Activated naive CD4-positive, alpha-beta T cell treated with anti-CD3 and anti-CD28 coated beads, Interleukin-2, amount 10 ng/mL, durations not matched to agents 7 days and 5 days (primary cell): ENCODE measurements at places on chromosomes 4 and X.
A peak's percentile ranks its signal among the peaks of the same experiment; 100 is the strongest.

GRCh38 chr4:33091961-33092360 is 2371.8 kb downstream of the PCDH7 start:
- no peak for DNase-seq

GRCh38 chrX:12819222-12819621 is 28.0 kb downstream of the PRPS2 start:
- no peak for DNase-seq

DNA sequence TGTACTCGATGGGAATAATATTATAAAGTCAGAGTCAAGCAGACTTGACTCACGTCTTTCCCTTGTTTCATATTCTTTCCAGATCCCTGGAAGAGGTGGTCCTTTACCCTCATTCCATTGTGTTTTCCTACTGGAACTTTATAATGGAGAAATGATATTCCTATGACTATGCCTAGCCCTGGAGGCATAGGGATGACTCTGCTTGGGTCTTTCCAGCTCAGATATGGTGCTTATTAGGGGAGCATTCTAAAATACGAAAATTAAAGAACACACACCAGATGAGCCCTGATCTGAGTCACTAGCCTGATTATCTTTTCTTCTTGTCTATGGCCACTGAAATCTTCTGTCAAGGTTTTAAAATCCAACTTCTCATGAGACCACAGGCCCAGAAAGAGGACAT is 231.4 kb downstream of the ANKRD50 start:
- DNase-seq, result no peak

DNA sequence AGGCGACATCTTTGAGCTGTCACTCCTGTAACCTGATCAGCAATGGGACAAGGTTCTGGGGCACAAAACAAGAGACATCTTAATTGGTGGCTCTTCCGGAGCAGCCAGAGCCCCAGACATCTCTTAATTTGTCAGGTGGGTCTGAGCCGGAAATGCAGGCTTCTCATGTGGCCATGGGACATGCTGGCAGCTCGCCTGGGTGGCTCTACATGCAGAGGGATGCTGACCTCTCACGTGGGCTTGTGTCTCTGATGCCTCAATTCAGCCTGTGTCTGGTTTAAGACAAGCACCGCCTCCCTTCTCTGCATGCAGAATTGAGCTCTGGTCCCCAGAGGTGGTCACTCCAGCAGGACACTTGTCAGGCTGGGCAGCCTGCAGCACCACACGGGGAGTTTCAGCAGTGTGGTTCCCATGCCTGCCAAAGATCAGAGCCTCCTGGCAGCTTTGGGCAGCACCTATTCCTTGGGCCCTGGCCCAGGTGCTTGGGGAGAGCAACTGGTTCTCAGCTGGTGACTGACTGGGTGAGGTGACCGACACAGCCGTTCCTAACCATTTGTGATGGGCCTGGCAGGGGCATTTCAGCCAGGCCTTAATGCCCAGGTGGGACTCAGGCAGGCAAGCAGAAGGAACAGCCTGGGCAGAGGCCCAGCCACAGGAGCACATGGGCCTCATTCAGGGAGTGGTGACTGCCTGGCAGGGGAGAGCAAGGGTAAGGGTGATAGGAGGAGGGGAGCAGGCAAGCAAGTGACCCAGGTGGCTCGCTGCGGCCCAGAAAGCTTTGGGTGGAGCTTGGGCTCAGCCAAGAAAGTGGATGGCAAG is 53.4 kb downstream of the HMX1 start:
- peak; percentile 3 for DNase-seq

DNA sequence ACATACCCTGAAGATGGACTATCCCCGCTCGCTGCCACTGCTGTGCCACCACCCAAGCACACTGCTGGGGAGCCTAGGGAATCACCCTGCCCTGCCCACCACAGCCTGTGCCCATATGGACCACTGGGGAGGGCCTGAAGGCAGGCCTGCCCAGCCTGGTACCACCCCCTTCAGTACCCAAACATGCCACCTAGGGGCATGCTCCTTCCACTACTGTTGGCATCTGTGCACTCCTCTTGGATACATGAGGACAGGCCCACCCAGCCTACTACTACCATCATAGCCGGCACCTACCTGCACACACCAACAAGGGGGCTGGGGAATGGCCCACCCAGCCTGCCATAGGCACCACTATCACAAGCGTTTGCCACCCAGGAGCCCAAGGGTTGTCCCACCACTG is 30.1 kb upstream of the PRDX4 start:
- DNase-seq, result no peak

GRCh38 chrX:123993326-123993725 is 31.8 kb downstream of the STAG2 start:
- DNase-seq, result no peak

DNA sequence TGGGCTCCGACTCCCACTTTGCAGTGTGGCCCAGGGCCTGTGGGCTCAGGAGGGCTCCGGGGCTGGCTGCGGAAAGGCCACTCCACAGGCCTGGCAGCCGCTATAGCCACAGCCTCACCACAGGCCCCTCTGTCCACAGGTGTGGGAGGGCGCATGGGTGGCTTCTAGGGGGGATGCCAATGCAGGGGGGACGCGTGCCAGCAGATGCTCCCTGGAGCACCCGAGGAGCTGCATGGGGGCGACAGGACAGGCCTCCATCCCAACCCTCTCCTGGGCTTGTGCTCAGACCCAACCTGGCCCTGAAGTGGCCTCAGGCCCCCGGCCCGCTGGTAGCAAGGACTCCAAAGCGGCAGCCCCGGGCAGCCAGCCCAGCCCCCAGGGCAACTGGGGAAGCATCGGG is 8.0 kb downstream of the BGN start:
- no peak for DNase-seq

DNA sequence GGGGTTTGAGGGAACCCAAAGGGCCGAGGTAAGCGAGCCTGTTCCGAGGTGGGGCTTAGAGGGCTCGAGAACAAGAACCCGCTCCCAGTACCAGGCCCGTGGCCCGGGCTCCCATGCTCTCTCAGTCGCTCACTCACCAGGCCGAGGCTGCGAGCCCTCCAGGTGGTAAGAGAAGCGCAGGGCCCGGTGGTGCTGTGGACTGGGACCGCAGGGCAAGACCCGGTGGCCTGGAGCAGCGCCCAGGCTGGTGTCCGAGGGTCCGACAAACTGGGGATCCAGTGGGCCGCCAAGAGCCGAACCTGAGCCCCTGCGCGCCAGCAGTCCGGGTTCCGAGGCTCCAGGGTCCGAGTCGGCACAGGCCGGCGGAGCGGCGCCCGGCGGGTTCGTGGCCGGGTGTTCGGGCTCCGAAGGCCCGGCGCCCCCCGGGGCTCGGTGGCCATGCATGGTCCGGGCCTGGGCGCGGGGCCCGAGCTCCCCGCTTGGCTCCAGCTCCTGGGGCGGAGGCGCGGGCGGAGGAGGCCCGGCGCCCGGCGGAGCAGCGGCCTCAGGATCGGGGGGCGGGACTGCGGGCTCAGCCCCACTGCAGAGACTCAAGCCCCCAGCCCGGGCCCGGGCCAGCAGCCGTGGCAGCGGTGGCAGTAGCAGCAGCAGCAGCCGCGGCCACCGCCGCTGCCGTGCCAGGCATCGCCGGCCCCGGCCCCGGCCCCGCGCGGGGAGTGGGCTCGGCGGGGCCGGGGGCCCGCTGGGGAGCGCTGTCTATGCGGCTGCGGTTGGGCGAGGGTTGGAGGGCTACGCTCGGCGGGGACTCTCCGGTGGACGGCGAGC is 833 bp downstream of the FGD1 start:
- peak; percentile 21 for DNase-seq

- DNase-seq, result no peak
These were observed 192.1 kb upstream of the LCORL start for GRCh38 chr4:18213576-18214198.

DNA sequence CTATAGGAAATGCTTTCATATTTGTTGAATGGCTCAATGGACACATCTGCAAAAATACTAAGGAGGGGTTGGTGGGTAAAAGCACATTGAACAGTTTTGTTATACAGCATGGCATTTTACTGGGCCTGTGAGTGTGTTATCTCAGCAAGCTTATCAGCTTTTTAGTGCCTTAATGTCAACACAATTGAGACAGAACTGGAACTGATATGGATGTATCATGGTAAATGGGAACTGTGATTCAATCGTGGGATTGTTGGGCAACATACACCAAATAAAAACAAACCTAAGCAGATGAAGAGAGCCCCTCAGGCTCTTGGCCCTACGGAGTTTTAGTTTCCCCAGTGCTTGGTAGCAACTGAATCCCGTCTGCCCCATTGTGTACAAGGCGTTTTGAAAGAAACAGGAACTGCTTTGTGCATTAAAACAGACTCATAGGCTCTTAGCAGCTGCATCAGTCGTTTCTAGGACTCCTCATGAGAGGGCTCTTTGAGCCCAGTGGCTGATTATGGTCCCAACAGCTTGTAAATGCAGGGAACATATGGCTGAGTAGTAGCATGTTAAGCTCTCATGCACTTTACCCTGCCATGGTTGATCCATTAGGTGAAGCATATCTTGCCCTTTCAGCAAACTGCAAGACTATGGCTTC is 7.3 kb downstream of the GPR119 start:
- DNase-seq, result no peak

GRCh38 chr4:76897536-76898384 is at the start of gene SOWAHB:
Gene SOWAHB, minus strand, starts transcription at chr4:76898144. Its CDS starts 295 bp downstream, at chr4:76897849.
- peak; percentile 49 for DNase-seq

DNA sequence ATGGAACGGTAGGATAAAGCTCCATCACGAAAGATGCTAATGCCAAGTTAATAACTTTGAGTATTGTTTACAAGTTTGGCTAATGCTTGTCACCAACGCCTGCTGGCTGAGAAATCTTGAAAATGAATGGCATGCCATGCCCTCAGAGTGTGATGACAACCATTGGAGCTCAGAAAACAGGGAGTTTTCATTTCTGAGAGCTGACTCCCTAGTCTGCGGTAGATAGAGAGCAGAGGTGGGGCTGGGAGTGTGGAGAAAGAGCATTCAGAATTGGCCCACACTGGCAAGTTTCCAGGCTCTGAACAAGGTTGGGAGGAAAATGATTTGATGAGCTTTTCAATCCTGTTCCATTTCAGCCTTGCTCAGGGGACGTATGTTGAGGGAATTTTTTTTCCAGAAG is 183.9 kb downstream of the CPEB2 start:
- no peak for DNase-seq

DNA sequence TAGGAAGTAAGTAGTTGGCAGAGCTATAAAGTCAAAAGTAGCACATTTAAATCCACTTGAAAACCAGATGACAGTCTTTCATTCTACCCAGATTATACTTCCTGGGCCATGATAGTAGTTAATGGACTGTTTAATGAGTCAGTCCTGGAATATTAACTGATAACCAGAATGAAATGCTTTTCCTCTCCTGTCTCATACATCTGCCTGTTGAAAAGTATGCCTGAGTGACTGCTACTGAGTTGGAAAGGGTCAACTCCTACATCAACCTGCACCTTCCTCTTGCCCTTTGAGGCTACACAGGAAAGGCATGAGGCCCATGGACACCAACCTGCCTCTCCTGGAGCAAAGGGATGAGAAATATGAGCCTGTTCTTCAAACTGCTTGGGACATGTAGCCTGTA is 36.0 kb upstream of the COX7B2 start:
- no peak for DNase-seq

DNA sequence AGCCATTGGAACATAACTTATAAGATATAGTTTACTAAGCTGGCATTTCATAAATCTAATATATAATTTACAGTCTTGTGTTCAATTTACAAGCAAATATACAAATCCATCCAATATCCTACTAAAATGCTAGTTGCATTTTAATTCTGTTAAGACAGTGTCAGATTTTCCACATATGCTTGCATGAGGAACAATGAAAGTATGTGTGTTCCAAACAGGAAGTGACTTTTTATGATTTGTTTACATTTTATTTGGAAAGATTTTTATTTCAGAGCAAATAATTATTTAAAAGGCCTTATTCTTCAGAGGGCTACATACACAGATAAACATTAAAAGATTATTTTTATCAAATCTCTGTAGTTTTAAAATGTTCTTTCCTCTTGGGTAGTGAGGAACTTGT is 130.1 kb downstream of the KLHL34 start:
- DNase-seq, result no peak

DNA sequence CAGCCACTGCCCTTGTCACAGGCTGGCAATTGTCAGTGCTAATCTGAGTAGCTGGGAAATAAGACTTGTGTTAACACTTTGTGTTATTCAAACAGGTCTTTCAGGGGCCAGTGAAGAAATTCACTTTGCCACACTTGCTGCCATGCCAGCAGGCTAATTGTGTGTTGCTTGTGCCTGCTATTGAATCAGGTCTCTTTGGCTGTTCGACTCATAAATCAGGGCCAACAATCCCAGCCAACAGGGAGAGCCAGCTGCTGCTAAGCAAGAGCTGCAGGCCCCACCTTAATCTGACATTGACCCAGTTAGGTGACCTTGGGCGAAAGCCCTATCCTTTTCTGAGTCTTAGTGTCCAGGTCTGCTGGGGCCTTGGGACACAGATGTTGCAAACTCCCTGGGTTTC is 28.1 kb upstream of the MAMLD1 start:
- DNase-seq, result no peak

GRCh38 chr4:5912614-5913019 is 19.7 kb upstream of the CRMP1 start:
- no peak for DNase-seq

DNA sequence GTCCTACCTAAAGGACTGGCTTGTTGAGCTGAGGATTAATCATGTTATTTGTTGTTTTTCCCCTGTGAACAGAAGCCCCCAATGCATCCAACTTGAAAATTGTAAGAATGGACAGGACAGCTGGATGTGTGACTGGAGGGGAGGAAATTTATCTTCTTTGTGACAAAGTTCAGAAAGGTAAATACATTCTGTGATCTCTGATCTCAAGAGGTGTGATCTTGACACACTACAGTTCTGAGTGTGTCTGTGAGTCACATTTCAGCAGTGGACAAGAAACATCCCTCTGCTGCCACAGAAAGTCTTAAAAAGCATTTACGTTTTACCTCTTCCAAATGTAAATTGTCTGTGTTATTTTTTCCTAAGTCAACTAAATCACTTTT is 79.3 kb downstream of the NFKB1 start:
- DNase-seq, result no peak

- DNase-seq, result no peak
These were observed 187.3 kb upstream of the PACRGL start for GRCh38 chr4:20512985-20513384.

GRCh38 chr4:80065601-80066000 is 7.4 kb downstream of the ANTXR2 start:
- DNase-seq, result no peak

DNA sequence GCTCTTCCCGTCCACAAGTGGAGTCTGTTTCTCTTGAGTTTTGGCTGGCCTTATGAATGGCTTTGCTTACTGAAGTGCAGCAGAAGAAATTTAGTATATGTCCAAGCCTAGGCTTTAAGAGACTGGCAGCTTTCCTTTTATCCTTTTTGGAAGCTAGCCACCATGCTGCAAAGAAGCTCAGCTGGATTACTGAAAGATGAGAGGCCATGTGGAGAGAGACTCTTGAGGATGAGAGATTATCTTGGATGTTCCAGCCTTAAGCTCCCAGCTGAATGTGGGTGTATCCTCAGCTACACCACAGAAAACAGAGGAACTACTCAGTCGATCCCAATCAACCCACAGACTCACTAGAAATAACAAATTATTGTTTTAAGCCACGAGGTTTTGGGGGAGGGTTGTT is 12.5 kb downstream of the CCNG2 start:
- DNase-seq, result no peak

DNA sequence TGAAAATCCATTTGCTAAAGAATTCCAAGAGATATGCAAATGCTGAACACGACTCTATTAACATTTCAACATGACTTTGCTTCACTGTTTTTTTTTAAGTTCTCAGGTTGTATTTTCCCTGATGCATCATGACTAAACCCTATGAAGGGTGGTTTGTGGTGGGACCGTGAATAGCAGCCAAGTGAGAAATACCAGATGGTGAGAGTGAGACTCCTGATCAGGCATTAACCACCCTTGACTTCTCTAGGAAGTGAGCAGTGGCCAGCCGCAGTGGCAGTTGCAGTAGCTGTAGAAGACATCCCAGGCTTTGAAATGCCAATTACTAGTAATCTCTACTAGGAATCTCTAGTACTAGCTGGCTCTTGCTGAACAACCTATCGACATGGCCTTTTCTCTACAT is 383.4 kb downstream of the FAM133A start:
- DNase-seq, result no peak
